ENCODE measurements at places on chromosomes 1 and 21.

GRCh38 chr1:30652152-30652841 is 71.1 kb downstream of the MATN1 start:
- DNase-seq, result no peak

- no peak for DNase-seq
These were observed 324.8 kb upstream of the C1orf174 start for GRCh38 chr1:4224684-4225467.

DNA sequence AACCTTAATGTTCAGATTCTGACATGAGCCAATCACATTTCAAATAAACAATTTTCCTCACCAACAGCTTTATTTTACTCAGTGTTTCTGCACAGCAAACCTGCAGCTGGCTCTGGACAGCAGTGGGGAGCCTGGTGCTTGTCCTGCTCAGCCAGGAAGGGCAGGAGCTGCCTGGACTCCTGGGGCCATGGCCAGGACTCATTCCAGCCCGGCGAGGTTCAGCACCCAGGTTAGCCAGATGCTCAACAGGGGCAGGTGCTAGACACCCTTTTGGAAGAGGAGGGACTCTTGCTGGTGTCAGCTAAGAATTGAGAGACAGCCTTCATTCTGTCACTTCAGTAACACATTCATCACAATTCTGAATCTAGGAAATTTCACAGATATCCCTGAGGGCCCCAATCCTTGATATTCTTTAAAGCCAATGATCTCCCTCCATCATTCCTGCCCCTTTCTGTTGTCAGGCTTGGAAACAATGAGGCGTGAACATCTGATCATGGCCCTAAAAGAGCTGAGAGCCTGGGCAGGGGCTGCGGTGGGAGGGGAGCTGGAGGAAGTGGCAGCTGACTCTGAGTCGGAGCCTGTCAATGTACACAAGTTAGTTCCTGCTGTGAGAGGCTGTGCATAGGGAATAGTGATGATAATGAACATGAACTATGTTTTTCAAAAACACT is 251.3 kb downstream of the SDCCAG8 start:
- DNase-seq, result no peak

- DNase-seq, result no peak
These were observed 6.4 kb upstream of the PEF1 start for GRCh38 chr1:31651089-31651420.

DNA sequence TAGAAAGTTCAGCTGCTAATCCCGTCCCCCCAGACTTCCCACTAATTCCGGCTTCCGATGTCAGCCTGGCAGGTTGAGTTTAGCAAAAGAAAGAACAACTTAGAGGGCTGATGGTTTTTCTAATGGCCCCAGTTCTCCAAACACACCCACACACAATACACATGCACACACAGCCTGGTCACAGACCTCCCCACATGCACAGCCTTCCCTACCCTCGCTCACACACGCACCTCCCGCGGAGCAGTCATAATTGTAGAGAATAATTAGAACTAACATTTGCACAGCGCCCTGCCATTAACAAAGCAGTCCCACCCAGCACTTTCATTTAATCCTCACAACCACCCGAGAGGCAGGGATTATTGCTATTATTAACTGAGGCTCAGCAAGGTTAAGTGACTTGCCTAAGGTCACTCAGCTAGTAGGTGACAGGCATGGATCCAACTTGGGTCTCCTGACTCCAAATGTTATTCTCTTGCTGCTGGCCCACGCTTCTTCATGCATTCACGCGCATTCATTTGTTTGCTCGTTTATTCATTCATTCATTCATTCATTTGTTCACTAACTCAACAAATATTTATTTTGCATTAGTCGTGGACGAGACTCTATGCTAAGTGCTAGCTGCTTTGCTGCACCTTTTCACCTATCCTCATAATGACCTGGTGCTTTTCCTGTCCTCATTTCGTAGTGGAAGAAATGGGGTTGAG is 274.9 kb downstream of the FOXD2 start:
- DNase-seq, result no peak

DNA sequence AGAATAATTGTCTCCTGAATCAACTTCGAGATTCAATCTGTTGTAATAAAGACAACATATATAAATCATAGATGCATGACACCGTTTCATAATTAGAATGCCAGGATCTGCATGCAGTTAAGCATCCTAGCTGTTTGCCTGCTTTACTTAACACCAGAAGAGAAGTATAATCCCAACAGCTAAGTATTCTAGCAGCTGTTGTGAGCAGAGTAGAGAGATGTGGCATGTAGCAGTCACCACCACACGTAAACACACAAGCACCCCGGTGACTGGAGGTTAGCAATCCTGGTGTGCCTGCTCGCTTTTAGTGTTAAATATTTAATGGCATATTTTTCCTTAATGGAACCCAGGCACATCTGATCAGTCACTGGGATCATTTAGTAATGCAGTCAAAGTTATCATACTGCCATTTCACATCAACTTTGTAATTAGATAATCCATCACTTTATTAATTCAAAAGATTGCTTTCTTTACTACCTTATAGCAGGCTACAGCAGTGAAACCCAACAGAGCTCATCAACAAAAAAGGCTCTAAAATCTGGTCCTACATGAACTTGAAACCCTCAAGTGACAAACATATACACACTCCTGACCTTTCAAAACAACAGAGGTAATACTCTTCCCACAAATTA is 187.9 kb downstream of the SMYD3 start:
- DNase-seq, result no peak

DNA sequence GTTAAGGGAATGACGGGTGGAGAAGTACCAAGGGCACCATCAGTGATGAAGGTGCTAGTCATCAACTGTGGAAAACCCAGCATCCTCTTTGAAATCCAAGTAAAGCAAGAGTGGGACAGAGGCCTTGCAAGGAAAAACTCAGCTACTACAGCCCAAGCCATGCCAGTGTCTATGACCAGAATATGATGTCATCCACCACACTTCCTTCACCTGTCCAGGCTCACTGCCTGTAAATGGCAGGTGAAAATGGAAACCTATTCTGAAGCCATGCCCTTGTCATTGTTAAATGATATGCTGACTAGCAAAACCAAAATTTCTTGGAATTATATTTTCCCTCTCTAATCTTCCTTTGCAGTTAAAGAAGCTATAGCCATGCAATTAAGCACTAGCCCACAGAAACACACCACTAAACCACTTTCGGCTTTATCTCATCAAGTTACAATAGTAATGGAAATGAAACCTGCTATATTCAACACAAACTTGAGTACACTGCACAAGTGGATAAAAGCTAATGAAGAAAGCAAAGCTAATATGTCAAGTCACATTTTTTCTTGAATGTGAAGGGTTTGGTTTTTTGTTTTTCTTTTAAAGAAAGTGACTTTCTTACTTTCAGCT is 96.3 kb upstream of the RALGPS2 start:
- no peak for DNase-seq

DNA sequence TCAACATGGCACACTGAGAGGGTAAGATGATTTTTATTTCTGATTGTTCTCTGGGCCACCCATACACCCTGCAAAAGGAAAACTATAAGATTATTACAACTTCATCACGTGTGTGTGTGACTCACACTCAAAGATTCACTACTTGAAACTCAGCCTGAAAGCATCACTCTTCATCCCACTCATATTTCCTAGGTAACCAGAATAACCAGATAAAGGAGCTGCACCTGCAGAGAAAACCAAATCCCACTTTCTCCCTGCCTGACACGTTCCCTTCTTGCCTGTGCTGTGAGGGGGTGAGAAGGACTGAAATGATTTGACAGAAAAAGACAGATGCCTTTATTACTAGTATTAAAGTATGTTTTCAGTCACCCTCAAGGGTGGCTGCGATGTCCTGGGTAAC is 131.6 kb downstream of the TGFBR3 start:
- no peak for DNase-seq

All from AG04450 (cell line).